ENCODE measurements at places on chromosomes 1 and 21.

DNA sequence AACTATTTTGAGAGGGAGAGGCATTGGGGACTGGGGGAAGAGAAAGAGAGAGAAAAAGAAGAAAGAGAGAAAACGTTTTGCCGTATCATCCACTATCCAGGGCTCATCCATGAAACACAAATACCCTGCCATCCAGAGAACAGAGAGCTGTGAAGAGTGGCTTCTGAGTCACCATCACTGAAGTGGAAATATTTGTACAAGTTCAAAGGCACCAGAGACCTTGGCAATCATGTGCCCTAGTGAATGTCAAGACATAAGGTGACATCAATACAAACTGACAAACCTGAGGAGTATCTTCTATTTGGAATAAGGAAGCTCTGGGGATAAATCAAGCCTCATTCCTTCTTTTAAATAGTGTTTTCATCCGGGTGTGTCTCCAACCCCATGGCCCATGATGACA lies 197.2 kb upstream of the PROX1 start:
- no peak for DNase-seq

GRCh38 chr1:209674957-209675564 lies at the start of gene G0S2:
Gene G0S2, plus strand, starts transcription at chr1:209675412. Its CDS starts 273 bp downstream, at chr1:209675685.
- DNase-seq = peak; percentile 80

- no peak for DNase-seq
Observed at GRCh38 chr1:53511933-53512806, 53.0 kb downstream of the DMRTB1 start.

DNA sequence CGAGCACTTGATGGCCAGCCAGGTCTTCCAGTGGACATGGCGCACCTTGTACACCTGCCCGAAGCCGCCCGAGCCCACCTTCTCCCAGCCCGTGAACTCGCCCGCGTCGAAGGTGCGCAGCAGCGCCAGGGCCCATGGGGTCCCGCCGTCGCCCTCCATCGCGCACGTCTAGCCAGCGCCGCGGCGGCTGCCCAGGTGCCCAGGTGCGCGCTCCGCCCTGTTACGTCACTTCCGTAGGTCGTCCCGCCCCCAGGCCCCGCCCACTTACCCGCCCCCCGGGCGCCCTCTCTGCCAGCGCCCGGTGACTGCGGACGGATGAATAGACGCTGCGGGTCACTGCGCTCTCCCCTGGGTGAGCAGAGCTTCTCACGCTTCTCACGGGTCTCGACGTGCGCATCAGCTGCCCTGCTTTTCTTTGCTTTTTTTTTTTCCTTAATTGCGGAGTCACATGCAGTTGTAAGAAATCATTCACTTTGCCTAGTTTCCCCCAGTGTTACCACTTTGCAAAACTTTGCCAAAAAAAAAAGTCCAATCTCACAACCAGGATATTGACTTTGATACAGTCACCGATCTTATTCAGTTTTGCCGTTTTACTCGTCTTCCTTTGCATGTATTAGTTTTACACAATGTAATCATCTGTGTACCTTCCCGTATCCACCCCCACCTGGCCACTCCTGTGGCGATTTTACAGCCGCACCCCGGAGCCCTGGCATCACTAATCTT lies at the start of gene RIPK4:
RIPK4 (minus strand) TSS at position 170 of the 723 bp plus-strand sequence; CDS start at position 159, 11 bp downstream.
- no peak for DNase-seq

GRCh38 chr21:34536311-34536710 lies 24.3 kb upstream of the KCNE1 start:
- DNase-seq = no peak

DNA sequence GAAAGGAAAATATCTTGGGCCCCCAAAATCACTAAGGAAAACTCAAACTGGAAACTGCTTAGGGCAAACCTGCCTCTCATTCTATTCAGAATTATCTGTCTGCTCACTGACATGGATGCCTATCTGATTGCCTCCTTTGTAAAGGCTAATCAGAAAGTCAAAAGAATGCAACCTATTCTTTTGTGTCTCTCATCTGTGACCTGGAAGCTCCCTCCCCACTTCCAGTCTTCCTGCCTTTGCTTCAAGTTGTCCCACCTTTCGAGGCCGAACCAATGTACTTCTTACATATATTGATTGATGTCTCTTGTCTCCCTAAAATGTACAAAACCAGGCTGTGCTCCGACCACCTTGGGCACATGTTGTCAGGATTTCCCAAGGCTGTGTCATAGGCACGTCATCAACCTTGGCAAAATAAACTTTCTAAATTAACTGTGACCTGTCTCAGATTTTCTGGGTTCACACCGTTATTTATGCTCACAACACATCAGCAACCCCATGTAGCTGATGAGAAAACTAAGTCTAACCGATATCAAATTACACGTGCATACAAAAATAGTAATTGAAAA lies 302.3 kb upstream of the NRIP1 start:
- DNase-seq = no peak

Measured in sciatic nerve (tissue), 2 donors.